ENCODE measurements at places on chromosomes 7 and 10.

DNA sequence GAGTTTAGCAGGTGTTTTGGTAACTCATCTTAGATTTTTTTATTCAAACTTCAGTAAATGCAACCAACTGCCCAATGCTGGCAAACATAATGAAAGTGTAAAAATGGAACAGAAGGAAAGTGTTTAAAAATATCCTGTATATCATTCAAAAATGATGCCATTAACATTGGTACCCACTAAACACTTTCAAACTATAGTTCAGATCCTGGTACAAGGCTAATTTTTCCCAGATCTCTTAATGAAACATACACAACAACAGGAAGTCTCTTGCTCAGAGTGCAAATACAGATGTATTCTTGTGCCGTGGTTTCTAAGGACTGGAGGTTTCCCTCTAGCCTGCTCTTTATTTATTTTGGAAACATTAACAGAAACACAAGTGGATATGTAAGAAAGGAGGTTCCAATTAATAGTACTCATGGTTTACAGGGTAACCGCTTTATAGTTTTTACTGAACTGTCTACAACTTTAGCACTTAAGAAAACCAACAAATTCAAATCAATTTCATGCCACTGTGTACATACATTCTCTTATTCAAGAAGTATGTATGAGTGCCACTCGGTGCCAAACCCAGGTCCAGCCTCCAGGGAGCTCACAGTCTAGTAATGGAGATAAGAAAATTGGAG is 176.0 kb upstream of the AKR1E2 start:
- no peak for DNase-seq

GRCh38 chr7:73612598-73613269 is 11.6 kb downstream of the MLXIPL start:
- DNase-seq: no peak

DNA sequence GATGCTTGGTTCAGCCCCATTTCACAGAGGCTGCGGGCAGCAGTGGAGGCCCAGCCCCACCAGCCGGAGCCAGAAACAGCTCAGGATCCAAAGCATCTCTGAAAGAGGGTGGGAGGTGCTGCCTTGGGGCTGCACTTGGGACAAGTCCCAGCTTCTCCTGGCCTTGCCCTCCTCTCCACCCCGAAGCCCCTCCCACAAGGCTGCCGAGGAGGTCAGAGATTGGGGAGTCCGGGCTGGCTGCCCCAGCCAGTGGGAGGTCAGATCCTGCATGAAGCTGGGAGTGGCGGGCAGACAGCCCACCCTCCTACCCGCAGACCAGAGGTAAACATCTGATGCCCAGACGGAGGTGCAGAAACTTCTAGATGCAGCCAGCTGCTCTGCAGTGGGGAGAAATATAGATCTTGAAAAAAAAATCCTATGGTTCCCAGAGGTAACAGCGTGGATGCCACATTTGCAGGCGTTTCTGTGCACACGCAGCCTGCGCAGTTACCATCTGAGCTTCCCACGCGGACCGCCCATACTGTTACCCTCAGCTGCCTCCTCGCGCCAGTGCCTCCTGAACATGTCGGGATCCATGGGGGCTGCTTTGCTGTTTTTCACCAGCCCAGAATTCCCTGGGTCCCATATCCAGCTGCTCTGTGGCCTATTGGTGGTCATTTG is 36.9 kb upstream of the GNA12 start:
- no peak for DNase-seq

DNA sequence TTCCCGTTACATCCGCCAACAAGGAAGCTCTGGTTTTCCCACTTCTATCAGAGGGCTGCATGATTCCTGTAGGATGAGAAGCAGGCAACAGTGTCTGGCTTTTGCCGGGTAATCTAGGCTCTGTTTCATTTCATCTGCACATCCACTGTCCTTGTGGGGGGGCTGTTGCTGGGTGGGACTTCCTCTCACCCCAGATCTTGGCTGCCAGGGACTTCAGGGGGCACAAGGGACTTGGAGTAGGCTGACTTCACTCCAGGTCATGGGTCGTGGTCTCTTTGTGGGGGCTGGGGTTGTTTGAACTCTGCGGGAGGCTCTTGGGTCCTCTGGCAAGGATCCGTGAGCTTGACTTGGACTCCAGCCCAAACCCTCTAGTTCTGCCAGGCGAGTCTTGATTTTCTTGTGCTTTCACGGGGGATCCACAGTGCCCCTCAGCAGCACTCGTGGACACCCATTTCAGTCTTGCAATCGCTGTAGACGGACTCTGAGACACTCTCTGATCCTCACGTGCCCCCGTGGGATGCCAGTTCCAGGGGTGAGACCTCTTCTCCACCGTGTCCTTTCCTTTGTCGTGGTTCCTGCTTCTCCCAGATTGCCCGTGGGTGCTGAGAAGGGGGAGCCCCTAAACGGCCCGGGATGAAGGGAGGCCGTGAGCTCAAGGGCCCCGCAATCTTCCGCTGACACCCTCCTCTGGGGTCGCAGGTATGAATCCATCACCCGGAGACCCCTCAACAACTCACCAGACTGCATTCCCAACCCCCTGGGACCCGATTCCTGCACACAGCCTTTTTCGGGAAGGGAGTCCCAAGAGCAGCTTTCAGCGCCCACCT is 21.4 kb upstream of the ZNF273 start:
- DNase-seq: no peak

DNA sequence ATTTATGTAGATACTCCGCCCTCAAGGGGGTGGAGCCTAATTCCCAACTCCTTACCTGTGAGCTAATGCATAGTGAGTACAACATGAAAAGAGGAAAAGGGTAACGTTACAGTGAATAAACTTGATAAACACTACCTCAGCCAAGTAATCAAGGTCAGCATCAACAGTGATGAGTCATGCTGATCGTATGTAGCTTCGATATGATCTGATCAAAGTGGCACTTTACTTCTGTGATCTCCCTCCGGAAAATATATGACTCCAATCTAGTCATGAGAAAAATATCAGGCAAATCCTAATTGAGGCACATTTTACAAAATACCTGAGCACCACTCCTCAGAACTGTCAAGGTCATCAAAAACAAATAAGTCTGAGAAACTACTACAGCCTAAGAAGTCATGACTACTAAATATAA is 70.4 kb downstream of the VTI1A start:
- no peak for DNase-seq

DNA sequence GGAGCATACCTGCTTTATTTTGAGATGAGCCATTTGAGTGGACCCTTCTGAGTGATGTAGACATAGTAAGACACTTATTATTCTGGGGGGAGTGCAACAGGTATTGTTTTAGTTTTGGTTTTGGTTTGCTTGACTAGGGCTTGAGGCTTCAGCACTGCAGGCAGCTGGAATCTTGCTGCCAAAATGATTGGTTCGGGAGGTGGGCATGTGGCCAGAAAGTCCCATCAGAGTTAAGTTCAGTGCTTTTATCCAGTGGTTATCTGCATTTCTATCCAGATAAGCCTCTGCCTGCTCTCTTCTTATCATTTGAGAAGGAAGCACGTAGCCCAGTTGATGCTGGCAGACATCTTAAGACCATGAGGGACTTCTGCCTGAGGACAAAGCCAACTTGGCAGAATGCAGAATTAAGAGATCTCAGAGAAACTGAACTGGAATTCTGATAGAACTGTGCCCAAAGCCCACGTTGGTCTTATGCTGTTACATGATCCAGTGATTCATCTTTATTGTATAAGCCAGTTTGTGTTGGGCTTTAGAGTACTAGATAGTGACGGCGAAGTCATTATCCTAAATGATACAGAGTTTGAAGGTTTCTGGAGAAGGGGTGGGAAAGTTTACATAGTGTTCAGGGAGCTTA is 9.6 kb upstream of the JAZF1 start:
- no peak for DNase-seq

- DNase-seq: no peak
Measured at GRCh38 chr10:106980495-106981451, 183.7 kb downstream of the SORCS1 start.

DNA sequence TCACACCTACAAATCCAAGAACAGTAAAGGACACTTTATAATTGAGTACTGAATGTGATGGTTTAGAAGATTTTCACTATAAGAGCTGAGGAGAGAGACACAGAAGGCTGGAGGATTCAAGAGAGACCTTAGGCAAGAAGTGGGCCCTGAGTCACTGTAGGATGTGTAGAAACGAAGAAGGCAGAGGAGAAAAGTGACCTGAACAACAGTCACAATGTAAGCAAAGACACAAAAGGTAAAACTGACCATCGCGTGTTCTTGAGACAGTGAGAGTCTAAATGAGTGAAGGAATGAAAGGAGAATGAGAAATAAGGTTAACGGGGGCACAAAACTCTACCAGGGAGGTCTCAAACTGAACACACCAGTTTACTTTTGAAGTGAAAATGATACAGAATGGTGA is 298.2 kb upstream of the LRGUK start:
- DNase-seq: no peak

Data from fibroblast of skin of left biceps (primary cell).